ENCODE measurements at places on chromosomes 4 and X. TPM values are rescaled to one million over a fixed set of nuclear protein-coding genes. Genes with fewer than 3 reads are reported as not detected.
A peak's percentile ranks its signal among the peaks of the same experiment; 100 is the strongest.

- H3K27me3 ChIP-seq = peaks cover 4% of the 10 kb centered on the region
- peaks cover 13% of the 10 kb centered on the region for H3K4me1 ChIP-seq
Observed at GRCh38 chr4:15370296-15370695, 57.5 kb upstream of the C1QTNF7 start.

- peaks cover 15% of the 10 kb centered on the region for H3K36me3 ChIP-seq
- peaks cover 86% of the 10 kb centered on the region for H3K27me3 ChIP-seq
- no peak for DNase-seq
- no peak overlapping the region for H3K4me3 ChIP-seq
- peak overlapping the region; percentile 43 for H3K27ac ChIP-seq
- H3K4me1 ChIP-seq = peaks cover 19% of the 10 kb centered on the region
Observed at GRCh38 chr4:190015538-190016368, 11.3 kb downstream of the FRG2 start.

DNA sequence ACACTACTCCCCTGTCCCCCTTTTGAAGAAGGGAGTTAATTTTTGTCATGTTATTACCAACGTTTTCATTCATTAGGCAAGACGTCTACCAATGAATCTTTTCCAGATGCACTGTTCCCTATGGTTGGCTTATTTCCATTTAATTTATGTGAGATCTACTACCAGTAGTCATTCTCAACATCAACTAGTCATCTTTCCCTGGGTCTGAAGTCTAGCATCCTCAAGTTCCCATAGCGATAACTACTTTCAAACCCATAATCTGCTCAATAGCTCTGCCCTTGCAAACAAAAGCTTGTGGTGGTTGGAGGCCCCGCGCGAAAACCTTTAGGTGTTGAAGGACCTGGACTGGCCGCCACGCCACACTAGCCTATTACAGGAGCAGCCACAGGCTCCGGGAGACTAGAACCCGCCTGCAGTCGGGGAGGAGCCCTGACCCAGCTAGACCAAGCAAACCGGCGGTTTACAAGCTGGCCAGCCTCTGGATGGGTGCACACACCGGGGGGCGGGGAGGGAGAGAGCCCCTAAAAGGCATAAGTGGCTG lies 746 bp downstream of the PPAT start:
- H3K36me3 ChIP-seq = peaks cover 24% of the 10 kb centered on the region
- no peaks in the 10 kb centered on the region for H3K27me3 ChIP-seq
- peak overlapping the region; percentile 99 for H3K4me3 ChIP-seq
- peak overlapping the region; percentile 99 for H3K27ac ChIP-seq

GRCh38 chr4:24472514-24473308 lies 111.6 kb downstream of the DHX15 start:
- DNase-seq = peak; percentile 57
- H3K4me1 ChIP-seq = peaks cover 35% of the 10 kb centered on the region
- H3K4me3 ChIP-seq = peak overlapping the region; percentile 78

DNA sequence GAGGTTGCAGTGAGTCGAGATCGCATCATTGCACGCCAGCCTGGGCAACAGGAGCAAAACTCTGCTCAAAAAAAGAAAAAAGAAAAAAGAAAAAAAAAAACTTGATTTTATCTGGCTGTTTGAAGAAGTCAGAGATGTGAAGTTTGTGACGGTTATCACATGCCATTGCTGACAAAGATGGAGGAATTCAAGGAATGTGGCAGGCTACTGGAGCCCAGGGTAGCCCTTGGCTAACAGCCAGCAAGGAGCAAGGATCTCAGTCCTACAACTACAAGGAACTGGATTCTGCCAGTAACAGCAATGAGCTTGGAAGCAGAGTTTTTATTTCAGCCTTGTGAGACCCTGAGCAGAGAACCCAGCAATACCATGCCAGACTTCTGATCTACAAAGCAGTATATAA lies 24.3 kb upstream of the TET2 start:
- H3K27me3 ChIP-seq = no peaks in the 10 kb centered on the region
- H3K4me1 ChIP-seq = no peaks in the 10 kb centered on the region
- DNase-seq = no peak
- H3K36me3 ChIP-seq = no peaks in the 10 kb centered on the region

GRCh38 chrX:115067812-115068211 lies 50.4 kb upstream of the IL13RA2 start:
- DNase-seq = no peak
- H3K36me3 ChIP-seq = no peaks in the 10 kb centered on the region
- no peak overlapping the region for H3K4me3 ChIP-seq
- no peaks in the 10 kb centered on the region for H3K4me1 ChIP-seq
- no peaks in the 10 kb centered on the region for H3K27me3 ChIP-seq

The TREX2 gene
- total RNA-seq = 1.8 TPM
